SK-MEL-5 (cell line): ENCODE measurements at places on chromosomes 5 and 9.

GRCh38 chr5:81629986-81630385 lies 120.9 kb downstream of the SSBP2 start:
- DNase-seq: no peak

DNA sequence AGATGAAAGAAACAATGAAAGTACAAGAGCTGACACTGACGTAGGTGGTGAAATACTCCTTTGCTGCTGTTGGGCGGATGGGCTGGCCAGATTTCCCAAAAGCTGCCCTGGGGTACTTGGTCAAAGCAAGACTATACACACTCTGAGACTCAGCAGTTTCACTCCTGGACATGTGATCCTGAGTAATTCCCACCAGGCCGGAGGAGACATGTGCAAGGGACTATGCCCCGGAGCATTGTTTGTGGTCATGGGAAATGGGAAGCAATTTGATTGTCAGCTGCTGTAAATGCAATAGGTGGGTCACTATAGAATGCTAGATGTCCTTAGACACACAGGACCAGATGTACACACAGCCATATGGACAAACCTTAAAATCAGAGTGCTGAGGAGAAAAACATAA lies 116.1 kb downstream of the DCP2 start:
- DNase-seq: peak; percentile 96

GRCh38 chr5:141691286-141691866 lies 9.3 kb upstream of the ARAP3 start:
- no peak for DNase-seq

- peak; percentile 88 for DNase-seq
These were observed 28.3 kb upstream of the SPRY4 start for GRCh38 chr5:142353071-142353472.

DNA sequence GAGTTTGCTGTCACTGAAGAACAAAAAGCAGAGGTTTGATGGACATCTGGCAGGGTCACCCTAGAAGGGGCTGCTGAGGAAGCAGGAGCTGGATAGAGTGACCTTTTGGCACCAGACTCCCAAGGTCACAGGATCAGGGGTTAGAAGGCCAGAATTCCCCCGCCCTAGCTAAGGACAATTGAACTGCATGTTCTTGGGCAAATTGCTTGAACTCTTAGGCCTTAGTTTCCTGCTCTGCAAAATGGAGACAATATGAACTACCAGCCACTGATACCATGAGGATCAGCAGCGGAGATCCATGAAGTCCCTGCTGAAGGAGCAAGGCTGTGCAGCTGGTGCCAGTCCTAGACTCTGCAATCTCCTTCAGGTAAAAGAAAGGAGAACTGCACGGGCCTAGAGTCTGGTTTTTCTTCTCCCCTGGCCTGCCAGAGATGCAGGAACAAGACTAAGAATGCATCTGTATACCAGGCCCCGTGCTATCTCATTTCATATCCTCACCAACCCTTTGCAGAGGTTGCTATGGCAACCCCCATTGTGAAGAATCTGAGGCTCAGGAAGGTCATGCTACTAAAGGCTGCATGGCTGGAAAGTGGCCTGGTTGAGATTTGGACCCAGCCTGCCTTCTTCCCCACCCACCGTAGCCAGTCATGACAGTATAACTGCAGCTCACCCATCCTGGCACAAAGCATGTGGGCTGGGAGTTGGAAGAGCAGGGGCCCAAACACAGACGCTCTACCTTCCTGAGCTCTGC lies 33.7 kb downstream of the CAMK2A start:
- no peak for DNase-seq

GRCh38 chr5:38921174-38921573 lies 75.4 kb downstream of the OSMR start:
- DNase-seq: no peak

DNA sequence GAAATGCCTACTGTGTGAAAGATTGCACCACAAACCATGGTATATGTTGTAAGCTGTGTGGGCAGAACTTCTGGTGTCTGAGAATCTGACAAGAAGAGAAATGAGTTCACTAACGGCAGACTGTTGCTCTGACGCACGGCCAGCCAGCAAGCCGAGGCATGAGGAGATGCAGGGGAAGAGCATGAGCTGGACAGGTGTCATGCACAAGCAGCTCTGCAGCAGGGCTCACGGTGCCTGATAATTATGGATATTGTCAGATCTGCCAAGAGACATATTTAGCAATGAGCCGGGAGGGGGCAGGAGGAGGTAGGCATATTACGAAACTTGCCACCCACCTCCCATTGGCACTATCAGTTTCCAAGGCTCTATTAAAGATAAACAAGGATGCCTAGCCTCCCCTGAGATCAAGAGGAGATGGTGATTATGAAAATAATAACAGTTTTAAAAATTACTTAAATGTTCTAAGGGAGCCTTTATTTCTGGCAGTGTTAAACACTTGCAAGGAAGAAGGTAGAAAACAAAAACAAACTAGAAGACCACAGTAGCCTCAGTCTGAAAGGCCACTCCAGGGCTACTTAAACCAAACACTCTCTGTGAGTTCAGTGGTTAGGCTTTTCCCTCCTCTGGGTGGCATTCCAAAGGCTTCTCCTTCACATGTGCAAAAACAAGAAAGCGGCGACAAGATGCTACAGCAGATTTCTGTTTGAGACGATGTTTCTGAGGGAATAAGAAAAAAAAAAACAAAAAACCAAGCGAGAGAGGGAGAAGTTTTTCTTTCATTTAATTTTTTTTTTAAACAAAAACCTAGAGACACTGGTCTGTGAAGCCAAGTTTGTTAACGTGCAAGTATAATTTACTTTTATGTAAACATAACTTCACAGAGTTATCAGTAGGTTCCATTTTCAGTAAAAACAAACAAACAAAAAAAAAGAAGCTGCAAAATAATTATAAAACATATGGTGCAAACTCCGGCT lies 339.5 kb downstream of the BNC2 start:
- no peak for DNase-seq

- DNase-seq: no peak
These were observed 14.0 kb downstream of the GRIN1 start for GRCh38 chr9:137152844-137153405.

DNA sequence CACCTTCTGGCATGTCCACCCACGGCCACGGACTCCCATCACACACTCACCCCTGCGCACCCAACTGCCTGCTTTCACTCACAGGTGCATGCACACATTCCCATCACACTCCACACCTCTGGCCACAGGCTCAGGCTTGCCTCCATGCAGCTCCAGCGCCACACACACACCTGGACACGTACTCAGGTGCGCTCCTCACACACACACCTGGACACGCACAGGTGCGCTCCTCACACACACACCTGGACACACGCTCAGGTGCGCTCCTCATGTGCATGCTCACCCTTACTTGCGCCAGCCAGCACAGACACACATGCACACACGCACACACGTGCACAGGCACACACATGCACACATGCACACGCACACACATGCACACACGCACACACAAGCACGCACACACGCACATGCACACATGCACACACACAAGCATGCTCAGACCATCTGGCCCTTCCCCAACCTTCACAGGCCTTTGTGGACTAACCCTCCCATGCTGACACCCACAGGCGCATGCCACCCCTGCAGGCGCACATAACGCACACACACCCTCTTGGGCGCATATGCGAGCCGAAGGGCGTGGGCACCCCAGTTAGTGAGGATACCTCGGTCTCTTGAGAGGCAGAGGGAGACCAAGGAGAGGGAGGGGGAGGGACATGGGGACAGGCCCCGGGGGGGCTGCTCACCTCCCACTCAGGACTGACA lies 8.3 kb downstream of the GRIN1 start:
- DNase-seq: no peak

GRCh38 chr5:138132543-138132942 lies 6.7 kb downstream of the NME5 start:
- DNase-seq: no peak

DNA sequence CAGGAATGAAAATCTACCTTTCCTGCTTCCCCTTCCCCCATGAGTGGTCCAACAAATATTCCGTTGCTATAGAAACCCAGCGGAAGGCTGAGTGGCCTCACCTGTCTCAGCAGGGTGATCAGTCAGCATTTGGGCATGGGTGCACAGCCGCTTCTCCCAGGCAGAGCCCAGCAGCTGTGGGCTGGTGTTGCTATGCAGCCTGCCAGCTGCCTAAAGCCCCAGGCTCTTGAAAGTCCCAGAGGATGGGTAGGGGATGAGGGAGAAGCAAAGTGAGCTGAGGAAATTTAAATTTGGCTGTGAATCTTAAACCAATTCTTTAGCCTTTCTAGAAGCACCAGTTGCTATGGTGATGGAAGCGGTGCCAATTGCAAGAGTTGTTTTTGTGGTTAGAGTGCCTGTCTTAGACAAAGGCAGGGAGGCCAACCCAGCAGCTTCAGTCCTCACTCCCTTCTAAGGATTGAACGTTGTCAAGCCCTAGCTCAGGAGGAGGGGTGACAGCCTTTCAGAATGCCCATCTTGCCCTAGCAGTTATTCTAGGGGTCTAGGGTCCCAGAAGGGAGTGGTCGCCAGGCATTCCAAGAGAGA lies 151.5 kb upstream of the PITX1 start:
- DNase-seq: no peak

DNA sequence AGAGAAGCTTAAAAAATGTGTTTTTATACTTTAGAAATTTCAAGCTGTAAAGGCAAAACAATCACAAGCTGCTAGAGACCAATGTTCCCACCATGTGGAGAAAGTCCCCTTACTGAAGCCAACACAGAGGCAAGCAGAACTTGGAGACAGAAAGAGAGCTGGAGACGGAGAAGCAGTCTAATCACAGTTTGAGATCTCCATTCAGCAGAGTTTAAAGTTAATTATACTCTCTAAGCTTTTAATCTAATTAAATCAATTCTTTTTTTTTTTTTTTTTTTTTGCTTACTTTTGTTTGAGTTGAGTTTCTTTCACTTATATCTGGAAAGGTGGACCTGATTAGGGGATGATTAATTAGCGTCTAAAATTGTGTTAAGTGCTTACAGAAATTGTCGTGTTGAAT lies 1534.3 kb downstream of the MAT2B start:
- no peak for DNase-seq

GRCh38 chr9:35311891-35312639 lies 150.3 kb downstream of the UNC13B start:
- no peak for DNase-seq

GRCh38 chr9:109482391-109482916 lies 15.7 kb downstream of the PTPN3 start:
- DNase-seq: no peak
